ENCODE measurements at places on chromosomes 3 and 15. TPM values are rescaled to one million over a fixed set of nuclear protein-coding genes. Genes with fewer than 3 reads are reported as not detected.

DNA sequence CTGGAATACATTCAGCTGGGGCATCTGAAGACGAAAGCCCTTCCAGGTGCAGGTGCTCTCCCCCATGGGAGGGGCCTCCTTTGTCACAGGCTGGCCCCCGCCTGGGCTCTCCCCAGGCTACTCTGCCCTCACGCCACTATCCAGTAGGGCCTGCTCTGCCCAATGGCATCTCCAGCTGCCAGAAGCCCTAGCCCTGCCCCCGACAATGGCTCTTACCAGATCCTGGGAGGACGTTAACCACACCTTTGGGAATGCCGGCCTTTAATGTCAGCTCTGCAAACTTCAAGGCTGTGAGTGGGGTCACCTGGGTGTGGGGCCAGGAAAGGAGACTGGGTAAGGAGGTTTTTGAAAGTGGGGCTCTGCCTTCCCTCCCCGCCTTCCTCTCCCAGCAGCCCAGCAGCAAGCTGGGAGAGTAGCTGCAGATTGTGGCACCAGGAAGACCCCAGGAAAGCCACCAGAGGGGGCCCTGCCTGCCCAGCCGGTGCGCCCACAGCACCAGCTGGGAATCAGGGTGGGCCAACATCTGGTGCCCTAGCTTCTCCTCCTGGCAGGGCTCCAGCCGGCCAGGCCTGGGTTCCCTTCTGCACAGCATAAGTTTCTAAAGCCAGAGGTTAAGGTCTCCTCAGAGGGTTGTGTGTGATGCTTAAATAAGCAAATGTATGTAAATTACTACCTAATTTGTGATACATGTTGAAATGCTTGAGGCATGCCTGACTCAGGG lies 40.4 kb upstream of the SLC41A3 start:
- peaks cover 3% of the 10 kb centered on the region for H3K4me1 ChIP-seq
- no peaks in the 10 kb centered on the region for H3K27me3 ChIP-seq
- H3K27ac ChIP-seq = no peak overlapping the region
- H3K36me3 ChIP-seq = no peaks in the 10 kb centered on the region

DNA sequence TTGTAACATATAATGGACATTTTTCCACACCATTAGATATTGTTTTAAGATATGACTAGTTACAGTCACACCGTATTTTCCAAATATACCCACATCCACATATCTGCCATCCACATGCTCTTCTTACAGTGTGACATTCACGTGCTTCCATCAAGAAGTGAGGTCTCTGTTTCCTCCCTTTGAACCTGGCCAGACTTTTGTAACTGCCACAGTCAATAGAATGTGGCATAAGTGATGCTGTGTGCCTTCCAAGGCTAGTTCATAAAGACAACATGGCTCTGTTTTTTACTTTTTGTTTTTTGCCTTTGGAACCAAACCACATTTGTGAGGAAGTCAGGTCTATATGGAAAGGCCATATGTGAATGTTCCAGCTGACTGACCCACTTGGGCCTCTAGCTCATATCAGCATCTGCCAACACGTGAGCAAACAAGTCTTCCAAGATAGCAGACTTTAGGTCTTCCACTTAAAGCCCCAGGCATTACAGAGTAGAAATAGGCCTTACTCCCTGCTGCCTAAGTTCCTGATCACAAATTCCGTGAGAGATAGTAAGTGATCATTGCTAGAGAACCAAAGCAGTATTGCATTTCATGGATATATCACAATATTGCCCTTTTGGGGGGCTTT lies 27.1 kb downstream of the EIF1B start:
- H3K4me3 ChIP-seq = no peak overlapping the region
- H3K4me1 ChIP-seq = no peaks in the 10 kb centered on the region
- no peak overlapping the region for H3K27ac ChIP-seq
- no peaks in the 10 kb centered on the region for H3K27me3 ChIP-seq
- DNase-seq = no peak

EXOG gene
- polyA plus RNA-seq = 8.3 TPM

CLDN16 gene
- 0.72 TPM for polyA plus RNA-seq

GOLGA8R gene
- polyA plus RNA-seq = 0.64 TPM

DNA sequence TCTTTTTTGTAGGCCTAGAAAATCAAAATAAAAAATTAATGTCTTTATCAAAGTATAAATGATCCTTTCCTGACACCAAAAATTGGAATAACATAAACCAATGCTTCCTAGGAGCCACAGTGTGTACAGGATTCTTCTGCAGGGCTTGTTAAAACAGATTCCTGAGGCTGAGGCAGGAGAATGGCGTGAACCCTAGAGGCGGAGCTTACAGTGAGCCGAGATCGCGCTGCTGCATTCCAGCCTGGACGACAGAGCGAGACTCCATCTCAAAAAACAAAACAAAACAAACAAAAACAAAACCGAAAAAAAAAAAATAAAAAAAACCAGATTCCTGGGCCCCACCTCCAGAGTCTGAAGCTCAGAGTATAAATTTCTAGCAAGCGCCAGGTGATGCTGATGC lies 78.0 kb downstream of the PEX5L start:
- DNase-seq = no peak
- H3K36me3 ChIP-seq = no peaks in the 10 kb centered on the region
- H3K27ac ChIP-seq = no peak overlapping the region
- no peak overlapping the region for H3K4me3 ChIP-seq
- no peaks in the 10 kb centered on the region for H3K4me1 ChIP-seq

GRCh38 chr15:79798311-79798710 lies 98.5 kb downstream of the MTHFS start:
- no peak overlapping the region for H3K27ac ChIP-seq
- H3K4me1 ChIP-seq = no peaks in the 10 kb centered on the region
- H3K36me3 ChIP-seq = no peaks in the 10 kb centered on the region
- DNase-seq = no peak
- no peak overlapping the region for H3K4me3 ChIP-seq
- no peaks in the 10 kb centered on the region for H3K27me3 ChIP-seq

GRCh38 chr3:72031581-72031980 lies 246.6 kb upstream of the PROK2 start:
- no peak overlapping the region for H3K4me3 ChIP-seq
- no peak for DNase-seq
- H3K36me3 ChIP-seq = no peaks in the 10 kb centered on the region
- no peaks in the 10 kb centered on the region for H3K27me3 ChIP-seq
- H3K27ac ChIP-seq = no peak overlapping the region

- no peak for DNase-seq
- H3K27ac ChIP-seq = no peak overlapping the region
- no peaks in the 10 kb centered on the region for H3K36me3 ChIP-seq
- H3K27me3 ChIP-seq = no peaks in the 10 kb centered on the region
- H3K4me1 ChIP-seq = no peaks in the 10 kb centered on the region
Observed at GRCh38 chr3:113204371-113204770, 7.0 kb upstream of the BOC start.

- DNase-seq = no peak
- no peaks in the 10 kb centered on the region for H3K27me3 ChIP-seq
- no peaks in the 10 kb centered on the region for H3K36me3 ChIP-seq
- H3K4me1 ChIP-seq = no peaks in the 10 kb centered on the region
Observed at GRCh38 chr15:31098953-31099740, 2.4 kb downstream of the TRPM1 start.

NOX5 gene
- polyA plus RNA-seq = 0.29 TPM

DNA sequence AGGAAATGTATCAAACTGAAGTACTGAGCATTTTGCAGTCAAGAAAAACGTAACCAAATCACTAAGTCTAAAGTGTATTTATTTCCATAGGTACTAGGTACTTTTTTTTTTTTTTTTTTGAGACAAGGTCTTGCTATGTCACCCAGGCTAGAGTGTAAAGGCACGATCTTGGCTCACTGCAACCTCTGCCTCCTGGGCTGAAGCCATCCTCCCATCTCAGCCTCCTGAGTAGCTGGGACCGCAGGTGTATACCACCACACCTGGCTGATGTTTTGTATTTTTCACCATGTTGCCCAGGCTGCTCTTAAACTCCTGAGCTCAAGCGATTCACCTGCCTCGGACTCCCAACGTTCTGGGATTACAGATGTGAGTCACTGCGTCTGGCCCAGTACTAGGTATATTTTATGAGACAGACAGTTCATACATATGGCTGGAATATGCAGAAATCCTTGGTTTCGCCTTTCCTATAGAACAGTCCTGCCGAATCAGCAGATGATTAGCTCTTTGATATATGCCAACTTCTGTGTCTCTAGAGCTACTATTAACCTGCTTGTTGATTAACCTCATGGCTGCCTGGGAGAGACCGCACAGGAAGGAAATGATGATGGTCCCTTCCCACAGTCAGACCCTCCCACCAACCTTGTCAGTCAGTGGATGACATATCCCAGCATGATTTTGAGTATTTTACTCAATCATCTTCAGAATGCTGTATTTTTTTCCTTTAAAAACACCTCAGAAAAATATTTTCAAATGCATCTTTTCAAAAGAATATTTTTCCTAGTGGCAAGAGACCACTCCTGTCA lies 32.3 kb downstream of the TMOD3 start:
- H3K27me3 ChIP-seq = no peaks in the 10 kb centered on the region
- no peak overlapping the region for H3K27ac ChIP-seq
- no peak for DNase-seq
- H3K36me3 ChIP-seq = peaks cover 13% of the 10 kb centered on the region
- H3K4me1 ChIP-seq = no peaks in the 10 kb centered on the region

DNA sequence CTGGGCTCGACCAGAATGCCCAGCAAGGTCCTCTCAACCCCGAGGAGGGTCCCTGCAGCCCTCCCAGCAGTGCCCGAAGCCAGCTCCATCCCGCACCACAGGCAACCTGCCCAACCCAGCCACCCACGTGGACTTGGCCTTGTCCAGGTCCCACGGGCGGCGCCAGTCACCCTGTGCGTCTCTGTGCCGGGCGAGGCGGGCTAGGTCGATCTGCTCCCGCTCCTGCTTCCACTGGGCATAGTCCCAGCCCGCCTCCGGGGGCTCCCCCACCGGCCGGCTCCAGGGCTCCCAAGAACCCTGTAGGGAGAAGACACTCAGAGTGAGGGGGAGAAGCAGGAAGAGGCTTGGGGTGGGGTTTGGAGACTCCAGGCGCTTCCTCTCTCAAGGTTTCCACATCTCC lies 3.1 kb downstream of the CCDC9B start:
- DNase-seq = no peak
- H3K4me1 ChIP-seq = peaks cover 31% of the 10 kb centered on the region
- no peaks in the 10 kb centered on the region for H3K27me3 ChIP-seq
- H3K4me3 ChIP-seq = no peak overlapping the region

KLF15 gene
- polyA plus RNA-seq = 3.6 TPM

DNA sequence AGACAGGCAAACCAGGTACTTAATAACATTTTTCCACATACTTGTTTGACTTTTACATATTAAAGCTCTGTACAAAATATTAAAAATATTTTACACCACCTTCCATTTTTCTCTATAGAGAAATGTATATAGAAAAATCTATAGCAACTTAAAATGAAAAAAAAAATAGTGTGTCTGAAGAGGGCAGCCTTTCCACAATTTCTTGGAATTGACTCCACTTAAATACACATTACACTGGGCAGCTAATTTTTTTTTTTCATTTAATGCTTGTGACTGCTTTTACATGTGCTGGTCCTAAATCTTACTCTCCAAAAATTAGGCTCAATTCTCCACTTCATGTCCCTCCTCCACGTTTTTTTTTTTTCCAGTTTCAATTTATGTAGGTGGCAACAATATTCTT lies 427.0 kb upstream of the RBMS3 start:
- DNase-seq = no peak
- H3K36me3 ChIP-seq = no peaks in the 10 kb centered on the region
- H3K4me3 ChIP-seq = no peak overlapping the region

- H3K27me3 ChIP-seq = no peaks in the 10 kb centered on the region
- no peak overlapping the region for H3K27ac ChIP-seq
- H3K4me3 ChIP-seq = no peak overlapping the region
- no peak for DNase-seq
- no peaks in the 10 kb centered on the region for H3K36me3 ChIP-seq
- no peaks in the 10 kb centered on the region for H3K4me1 ChIP-seq
Observed at GRCh38 chr15:58562135-58562534, 130.3 kb downstream of the LIPC start.

RBPMS2 gene
- polyA plus RNA-seq = 6.1 TPM

GRCh38 chr3:197482001-197482400 lies 73.8 kb downstream of the BDH1 start:
- no peaks in the 10 kb centered on the region for H3K36me3 ChIP-seq
- H3K27ac ChIP-seq = no peak overlapping the region
- no peaks in the 10 kb centered on the region for H3K4me1 ChIP-seq
- no peaks in the 10 kb centered on the region for H3K27me3 ChIP-seq

SLC9C1 gene
- polyA plus RNA-seq = not detected

RHOV gene
- 0.13 TPM for polyA plus RNA-seq

DNA sequence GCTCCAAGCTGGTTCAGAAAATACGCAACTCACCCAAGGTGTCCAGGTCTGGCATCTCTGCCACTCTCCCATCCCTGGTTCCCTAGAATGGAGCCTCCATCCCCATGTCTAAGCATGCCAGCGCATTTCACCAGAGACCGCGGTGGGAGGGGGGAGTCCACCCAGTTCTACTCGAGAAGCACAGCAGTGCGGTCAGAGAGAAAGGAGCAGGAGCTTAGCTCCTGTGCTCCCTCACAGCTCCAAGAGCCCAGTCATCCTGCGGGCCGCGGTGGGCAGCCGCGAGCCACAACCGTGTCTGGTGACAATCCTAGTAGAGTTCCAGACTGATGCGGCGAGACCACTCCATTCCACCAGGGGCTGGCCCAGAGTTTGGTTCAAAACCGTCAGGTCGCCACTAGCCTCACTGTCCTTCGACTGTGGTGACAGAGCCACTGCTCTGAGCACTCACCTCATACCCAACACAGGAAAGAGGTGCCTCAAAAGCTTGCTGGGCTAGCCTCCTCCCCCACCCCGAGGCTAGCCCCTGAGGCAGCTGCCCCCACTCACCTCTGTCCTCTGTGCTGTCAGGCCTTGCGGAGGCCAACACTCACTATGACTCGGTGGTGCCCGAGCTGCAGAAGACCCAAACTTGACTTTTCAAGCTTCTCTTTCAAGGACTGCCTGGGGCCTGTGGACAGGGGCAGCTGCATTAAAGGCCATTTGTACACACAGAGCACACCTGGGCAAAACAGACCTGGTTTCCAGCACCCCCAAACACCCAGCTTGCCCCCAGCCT lies 185.4 kb downstream of the XXYLT1 start:
- no peaks in the 10 kb centered on the region for H3K27me3 ChIP-seq
- no peak overlapping the region for H3K27ac ChIP-seq
- no peaks in the 10 kb centered on the region for H3K4me1 ChIP-seq
- H3K36me3 ChIP-seq = no peaks in the 10 kb centered on the region

CTXN2 gene
- 0.08 TPM for polyA plus RNA-seq

- H3K27ac ChIP-seq = no peak overlapping the region
- H3K27me3 ChIP-seq = no peaks in the 10 kb centered on the region
Observed at GRCh38 chr3:14532691-14533456, 7.3 kb downstream of the GRIP2 start.

STRIT1 gene
- 0.30 TPM for polyA plus RNA-seq

GRCh38 chr3:33044676-33045075 lies 52.3 kb downstream of the GLB1 start:
- H3K36me3 ChIP-seq = peaks cover 22% of the 10 kb centered on the region
- H3K4me1 ChIP-seq = no peaks in the 10 kb centered on the region
- no peak overlapping the region for H3K27ac ChIP-seq
- DNase-seq = no peak
- H3K27me3 ChIP-seq = no peaks in the 10 kb centered on the region
- no peak overlapping the region for H3K4me3 ChIP-seq

- no peak overlapping the region for H3K27ac ChIP-seq
- no peaks in the 10 kb centered on the region for H3K27me3 ChIP-seq
- no peak for DNase-seq
- H3K4me3 ChIP-seq = no peak overlapping the region
Observed at GRCh38 chr3:154953538-154953937, 126.6 kb upstream of the MME start.

IQCF5 gene
- not detected for polyA plus RNA-seq

TIPIN gene
- polyA plus RNA-seq = 4.9 TPM

GRCh38 chr15:59104602-59104911 lies 389 bp upstream of the CCNB2 start:
- no peaks in the 10 kb centered on the region for H3K27me3 ChIP-seq
- H3K4me1 ChIP-seq = peaks cover 6% of the 10 kb centered on the region
- H3K27ac ChIP-seq = no peak overlapping the region

All from adrenal gland (tissue), 19 donors.